ENCODE measurements at places on chromosomes 6 and 20. TPM values are rescaled to one million over a fixed set of nuclear protein-coding genes. Genes with fewer than 3 reads are reported as not detected.

OTOR gene
- total RNA-seq: not detected

CRISP1 gene
- total RNA-seq: not detected

AVP gene
- total RNA-seq: 0.50 TPM

BMP6 gene
- 1.2 TPM for total RNA-seq

BPIFA1 gene
- not detected for total RNA-seq

SLC32A1 gene
- 0.09 TPM for total RNA-seq

DNA sequence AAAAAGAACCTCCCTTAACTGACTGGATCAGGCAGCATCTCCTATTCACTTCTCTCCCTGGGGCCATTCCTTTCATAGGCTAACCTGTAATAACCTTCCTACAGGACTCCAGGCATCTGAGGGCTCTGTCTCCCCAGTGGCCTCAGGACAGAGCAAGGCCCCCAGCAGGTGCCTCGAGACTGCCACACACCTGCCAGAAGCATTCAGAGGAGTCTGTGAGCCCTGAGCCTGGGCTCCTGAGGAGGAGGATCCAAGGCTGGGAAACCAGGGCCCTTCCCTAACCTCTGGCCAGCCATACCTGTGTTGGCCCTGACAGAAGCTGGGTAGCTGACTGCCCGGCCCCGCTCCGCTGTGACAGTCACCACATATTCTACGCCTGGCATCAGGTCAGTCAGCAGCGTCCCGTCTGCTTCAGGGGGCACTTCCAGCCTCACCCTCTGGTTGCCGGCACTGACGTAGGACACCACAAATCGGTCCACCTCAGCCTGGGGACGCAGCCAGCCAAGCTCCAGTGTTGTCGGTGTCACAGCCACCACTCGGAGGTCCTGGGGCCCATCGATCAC, 20.6 kb downstream of the TNXB start:
- no peak overlapping the region for H3K27ac ChIP-seq
- peak overlapping the region; percentile 53 for H3K4me3 ChIP-seq
- H3K4me1 ChIP-seq: peaks cover 16% of the 10 kb centered on the region

GRCh38 chr6:161487217-161487531, 213.3 kb upstream of the AGPAT4 start:
- H3K4me1 ChIP-seq: peaks cover 15% of the 10 kb centered on the region
- no peak overlapping the region for H3K27ac ChIP-seq
- H3K4me3 ChIP-seq: no peak overlapping the region
- no peaks in the 10 kb centered on the region for H3K36me3 ChIP-seq
- no peak for DNase-seq

GRCh38 chr6:163180874-163181541, 233.5 kb upstream of the QKI start:
- peaks cover 32% of the 10 kb centered on the region for H3K4me1 ChIP-seq
- no peak overlapping the region for H3K27ac ChIP-seq
- no peak overlapping the region for H3K4me3 ChIP-seq
- DNase-seq: peak; percentile 77

DNA sequence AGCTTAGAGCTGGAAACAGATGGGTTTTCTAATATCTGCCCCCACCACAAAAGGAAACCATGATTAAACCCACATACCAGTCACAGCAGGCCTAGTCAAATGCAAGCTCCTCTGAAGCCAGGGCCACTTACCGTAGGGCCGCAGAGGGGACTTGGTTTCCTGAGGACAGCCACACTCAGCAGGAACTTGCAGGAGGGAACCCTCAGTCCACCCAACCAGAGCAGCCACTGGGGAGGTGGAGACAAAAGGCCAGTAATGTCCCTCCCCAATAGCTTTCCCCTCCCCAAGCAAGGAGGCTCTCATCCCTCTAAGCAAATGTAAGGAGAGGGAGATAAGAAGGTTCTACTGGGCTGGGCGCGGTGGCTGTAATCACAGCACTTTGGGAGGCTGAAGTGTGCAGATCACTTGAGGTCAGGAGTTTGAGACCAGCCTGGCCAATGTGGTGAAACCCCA, 384.4 kb upstream of the JARID2 start:
- H3K36me3 ChIP-seq: 0 out of 2 replicates have a peak, but pooled peaks cover 3% of the 10 kb centered on the region
- H3K27me3 ChIP-seq: no peaks in the 10 kb centered on the region
- DNase-seq: peak; percentile 44
- no peak overlapping the region for H3K4me3 ChIP-seq
- H3K4me1 ChIP-seq: peaks cover 61% of the 10 kb centered on the region

DNA sequence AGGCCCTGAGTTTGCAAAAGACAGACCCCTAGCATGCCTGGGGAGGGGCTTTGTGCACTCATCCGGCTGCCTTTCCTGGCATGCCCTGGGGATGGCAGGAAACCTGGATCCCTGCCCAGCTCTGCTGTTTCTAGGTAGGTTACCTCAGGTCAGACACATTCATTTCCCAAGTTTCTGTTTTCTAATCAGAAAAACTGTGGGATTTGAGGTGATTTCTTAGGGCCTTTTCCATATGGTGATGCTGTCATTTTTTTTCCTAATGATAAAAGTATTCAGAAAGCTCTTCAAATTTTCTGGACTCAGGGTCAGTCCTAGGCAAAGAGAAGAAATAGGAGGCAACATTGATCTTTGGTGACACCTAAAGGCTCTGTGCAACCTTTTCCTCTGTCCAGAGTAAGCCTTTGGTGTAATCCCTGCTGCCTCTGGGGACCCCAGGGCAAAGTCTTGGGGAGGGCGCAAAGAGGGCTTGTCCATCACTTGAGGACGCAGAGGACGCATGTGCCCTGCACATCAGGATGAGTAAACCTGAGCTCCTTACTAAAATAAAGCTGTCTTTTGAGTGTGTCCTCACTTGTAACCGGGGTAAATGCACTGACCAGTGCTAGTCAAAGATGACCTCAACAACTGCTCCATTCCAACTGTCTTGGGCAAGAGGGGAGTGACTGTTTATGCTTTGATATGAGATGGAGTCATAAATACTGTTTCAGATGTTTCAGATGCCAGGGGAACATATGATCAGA, 13.5 kb upstream of the TRAM2 start:
- no peak for DNase-seq
- H3K4me1 ChIP-seq: peaks cover 17% of the 10 kb centered on the region
- no peak overlapping the region for H3K4me3 ChIP-seq
- H3K36me3 ChIP-seq: no peaks in the 10 kb centered on the region

DNA sequence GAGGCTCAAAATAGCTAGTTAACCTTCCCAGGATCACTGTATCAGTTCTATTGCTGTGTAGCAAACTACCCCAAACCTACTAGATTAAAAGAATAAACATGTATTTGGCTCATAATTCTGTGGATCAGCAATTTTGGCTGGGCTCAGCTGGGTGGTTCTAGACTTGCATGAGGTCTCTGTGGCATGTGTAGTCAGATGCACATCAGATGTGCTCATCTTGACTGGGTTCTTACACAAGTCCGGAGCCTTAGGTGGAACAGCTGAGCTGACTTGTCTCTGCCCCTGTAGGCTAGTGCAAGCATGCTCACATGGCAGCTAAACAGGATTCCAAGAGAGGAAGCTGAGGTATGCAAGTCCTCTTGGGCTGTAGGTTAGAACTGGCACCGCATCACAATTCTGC, 173.2 kb upstream of the PRND start:
- no peak for DNase-seq
- H3K27me3 ChIP-seq: no peaks in the 10 kb centered on the region
- H3K27ac ChIP-seq: no peak overlapping the region

DNA sequence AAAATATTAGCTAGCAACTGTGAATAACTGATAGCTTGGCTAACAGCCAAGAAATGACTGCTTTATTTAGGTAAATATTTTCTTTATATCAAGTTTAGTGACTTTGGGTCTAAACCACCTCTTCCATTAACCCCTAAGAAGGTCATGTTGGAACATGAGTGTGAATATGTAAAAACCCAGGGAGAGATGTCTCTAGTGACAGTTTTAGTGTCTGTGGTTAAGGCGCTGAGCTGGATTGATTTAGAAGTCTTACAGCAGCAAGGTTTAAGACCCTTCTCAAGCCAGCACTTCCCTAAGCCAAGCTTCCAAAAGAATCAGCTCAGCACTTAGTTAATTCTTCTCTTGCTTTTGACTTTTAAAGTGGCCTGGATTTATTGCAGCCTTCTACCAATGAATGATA, 11.4 kb upstream of the SIRT5 start:
- no peak for DNase-seq
- no peaks in the 10 kb centered on the region for H3K36me3 ChIP-seq
- H3K4me1 ChIP-seq: peaks cover 28% of the 10 kb centered on the region
- no peak overlapping the region for H3K4me3 ChIP-seq
- H3K27ac ChIP-seq: no peak overlapping the region

DNA sequence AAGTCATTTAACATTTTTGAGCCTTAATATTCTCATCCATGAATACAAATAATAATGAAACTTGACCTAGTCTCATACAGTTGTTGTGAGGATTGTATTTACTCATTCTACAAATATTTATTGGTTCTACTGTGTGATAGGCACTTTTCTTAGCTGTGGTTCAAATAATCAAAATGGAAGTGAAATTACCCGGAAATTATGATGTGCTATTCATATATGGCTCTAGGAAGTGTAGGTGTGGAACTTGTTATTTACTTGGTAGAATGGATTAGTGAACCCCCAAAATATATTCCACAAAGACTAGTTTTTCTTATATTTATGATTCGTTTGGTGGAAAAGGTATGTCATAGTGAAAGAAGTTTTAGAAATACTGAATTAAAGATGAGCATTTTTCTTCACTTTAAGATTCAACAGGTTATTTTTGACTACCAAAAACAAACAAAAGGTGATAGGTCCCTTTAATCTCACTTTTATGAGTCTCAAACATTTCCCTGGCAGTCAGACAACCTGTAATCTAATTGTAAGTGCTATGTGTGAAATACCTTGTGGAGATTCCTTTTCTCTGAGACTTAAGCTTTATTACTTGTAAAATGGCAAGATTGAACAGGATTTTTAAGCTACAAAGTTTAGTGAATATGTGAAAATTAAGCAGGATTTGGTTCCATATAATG, 77.8 kb downstream of the STXBP5 start:
- no peak overlapping the region for H3K4me3 ChIP-seq
- H3K27me3 ChIP-seq: no peaks in the 10 kb centered on the region
- no peak overlapping the region for H3K27ac ChIP-seq
- H3K36me3 ChIP-seq: peaks cover 29% of the 10 kb centered on the region

DNA sequence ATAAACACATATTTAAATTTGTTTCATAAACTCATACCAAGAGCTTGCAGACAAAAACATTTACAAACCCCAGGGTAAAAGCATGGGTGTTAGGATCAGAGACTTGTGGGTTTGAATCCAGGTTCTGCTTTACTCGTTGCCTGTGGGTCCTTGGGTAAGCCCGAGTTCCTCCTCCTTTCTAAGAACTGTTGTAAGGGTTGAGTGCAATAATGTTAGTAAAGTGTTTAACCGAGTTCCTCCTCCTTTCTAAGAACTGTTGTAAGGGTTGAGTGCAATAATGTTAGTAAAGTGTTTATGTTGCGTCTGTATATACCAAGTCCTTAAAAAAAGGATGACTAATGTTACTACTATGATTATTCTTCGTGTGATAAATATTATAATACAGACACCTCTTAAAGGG, 18.7 kb downstream of the CCDC170 start:
- no peak overlapping the region for H3K27ac ChIP-seq
- H3K36me3 ChIP-seq: peaks cover 7% of the 10 kb centered on the region
- no peaks in the 10 kb centered on the region for H3K27me3 ChIP-seq
- 0 out of 2 replicates have a peak, but pooled peaks cover 2% of the 10 kb centered on the region for H3K4me1 ChIP-seq

DNA sequence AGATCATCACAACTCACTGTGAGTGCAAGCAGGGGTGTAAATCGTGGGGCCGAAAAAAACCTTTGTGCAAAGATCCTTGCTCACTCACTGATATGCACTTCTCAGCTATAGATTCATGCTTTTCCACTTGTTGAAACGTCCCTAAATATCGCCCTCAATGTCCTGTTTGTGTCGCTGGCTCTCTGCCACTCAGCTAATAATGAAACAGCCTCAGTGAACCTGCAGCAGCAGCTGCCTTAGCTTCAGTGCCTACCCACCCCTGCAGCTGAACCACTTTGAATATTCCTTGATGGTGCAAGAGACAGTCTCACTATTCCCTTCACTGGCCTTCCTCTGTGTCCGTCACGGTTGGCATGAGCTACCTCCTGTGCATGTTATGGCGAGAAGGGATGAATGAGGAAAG, 128.9 kb upstream of the NAA20 start:
- no peak overlapping the region for H3K27ac ChIP-seq
- H3K36me3 ChIP-seq: no peaks in the 10 kb centered on the region
- H3K27me3 ChIP-seq: 0 out of 2 replicates have a peak, but pooled peaks cover 2% of the 10 kb centered on the region
- no peak overlapping the region for H3K4me3 ChIP-seq

- H3K27ac ChIP-seq: no peak overlapping the region
- DNase-seq: no peak
- no peaks in the 10 kb centered on the region for H3K27me3 ChIP-seq
Measured at GRCh38 chr6:25014791-25015560, 79.2 kb upstream of the RIPOR2 start.

GRCh38 chr6:14309516-14309915, 191.9 kb downstream of the CD83 start:
- H3K27ac ChIP-seq: no peak overlapping the region
- H3K27me3 ChIP-seq: no peaks in the 10 kb centered on the region
- no peak for DNase-seq
- no peak overlapping the region for H3K4me3 ChIP-seq
- peaks cover 47% of the 10 kb centered on the region for H3K4me1 ChIP-seq
- peaks cover 5% of the 10 kb centered on the region for H3K36me3 ChIP-seq

GRCh38 chr6:29705389-29706231, 17.6 kb upstream of the HLA-F start:
- no peak overlapping the region for H3K27ac ChIP-seq
- H3K27me3 ChIP-seq: peaks cover 19% of the 10 kb centered on the region
- no peak for DNase-seq
- no peak overlapping the region for H3K4me3 ChIP-seq

DNA sequence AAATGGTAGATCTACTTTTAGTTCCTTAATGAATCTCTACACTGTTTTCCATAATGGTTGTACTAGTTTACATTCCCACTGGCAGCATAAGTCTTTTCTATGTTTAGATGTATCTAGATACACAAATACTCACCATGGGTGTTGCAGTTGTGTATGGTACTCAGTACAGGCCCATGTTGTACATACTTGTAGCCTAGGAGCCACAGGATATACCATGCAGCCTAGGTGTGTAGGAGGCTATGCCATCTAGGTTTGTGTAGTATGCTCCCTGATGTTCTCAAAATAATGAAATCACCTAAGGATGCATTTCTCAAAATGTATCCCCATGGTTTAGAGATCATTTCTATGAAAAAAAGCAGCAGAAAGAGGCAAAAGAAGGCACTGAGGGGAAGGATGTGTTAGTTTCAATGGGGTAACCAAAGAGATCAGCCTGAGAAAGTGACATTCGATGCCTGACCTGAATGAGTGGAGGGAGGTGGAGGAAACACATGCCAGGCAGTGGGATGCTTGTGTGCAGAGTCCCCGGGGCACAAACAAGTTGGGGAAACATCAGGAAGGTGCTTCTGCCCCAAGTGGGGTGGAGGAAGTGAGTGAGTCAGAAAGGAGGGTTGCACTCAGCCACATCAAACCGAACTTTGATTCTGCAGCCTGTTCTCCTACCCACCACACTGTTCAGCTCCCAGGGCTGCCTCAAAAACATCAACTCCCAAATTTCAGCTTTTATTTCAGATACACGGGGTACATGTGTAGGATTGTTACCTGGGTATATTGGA, 191.2 kb downstream of the ZNF217 start:
- H3K4me1 ChIP-seq: no peaks in the 10 kb centered on the region
- H3K36me3 ChIP-seq: no peaks in the 10 kb centered on the region
- no peaks in the 10 kb centered on the region for H3K27me3 ChIP-seq
- no peak overlapping the region for H3K27ac ChIP-seq
- H3K4me3 ChIP-seq: no peak overlapping the region
- no peak for DNase-seq

GRCh38 chr20:52829111-52829510, 143.0 kb upstream of the TSHZ2 start:
- no peaks in the 10 kb centered on the region for H3K4me1 ChIP-seq
- no peaks in the 10 kb centered on the region for H3K27me3 ChIP-seq
- H3K4me3 ChIP-seq: no peak overlapping the region
- no peak for DNase-seq

- H3K27me3 ChIP-seq: no peaks in the 10 kb centered on the region
- DNase-seq: no peak
- peaks cover 14% of the 10 kb centered on the region for H3K4me1 ChIP-seq
- H3K4me3 ChIP-seq: no peak overlapping the region
- H3K36me3 ChIP-seq: no peaks in the 10 kb centered on the region
Measured at GRCh38 chr6:84019842-84020211, 13.7 kb upstream of the MRAP2 start.

All from WTC11 (cell line).